ENCODE measurements at places on chromosomes 7 and 10. TPM values are rescaled to one million over a fixed set of nuclear protein-coding genes. Genes with fewer than 3 reads are reported as not detected.

DNA sequence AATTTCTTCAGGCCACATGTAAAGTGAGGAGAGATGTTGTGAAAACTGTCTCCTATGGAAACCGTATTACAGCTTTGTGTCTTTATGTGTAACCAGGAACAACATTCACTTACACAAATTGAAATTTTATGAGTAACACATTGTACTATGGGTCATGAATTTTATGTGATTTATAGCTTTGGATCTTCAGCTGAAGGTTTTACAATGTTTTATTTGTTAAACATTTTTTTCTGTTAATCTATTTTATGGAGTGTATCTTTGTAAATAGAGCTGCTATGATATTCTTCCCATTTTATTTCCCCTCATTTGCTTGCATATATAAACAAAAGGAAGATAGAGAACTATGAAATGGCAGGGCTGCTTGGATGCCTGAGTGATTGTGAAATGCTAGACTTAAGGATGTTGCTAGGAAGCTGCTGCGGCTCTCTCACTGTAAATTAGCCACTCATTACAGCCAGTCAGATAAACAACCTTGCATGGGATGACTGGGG, 104.5 kb upstream of the PCLO start:
- H3K36me3 ChIP-seq: no peaks in the 10 kb centered on the region
- H3K4me1 ChIP-seq: no peaks in the 10 kb centered on the region
- H3K27ac ChIP-seq: no peak overlapping the region

LRRN3 gene
- 4.6 TPM for total RNA-seq

- H3K36me3 ChIP-seq: no peaks in the 10 kb centered on the region
- no peaks in the 10 kb centered on the region for H3K27me3 ChIP-seq
- DNase-seq: no peak
- H3K4me3 ChIP-seq: no peak overlapping the region
Measured at GRCh38 chr7:117828825-117829224, 44.4 kb downstream of the CTTNBP2 start.

GRCh38 chr7:156640949-156641485, 443 bp downstream of the RNF32 start:
- no peak for DNase-seq
- H3K4me1 ChIP-seq: peaks cover 6% of the 10 kb centered on the region
- peaks cover 32% of the 10 kb centered on the region for H3K27me3 ChIP-seq
- H3K27ac ChIP-seq: peak overlapping the region; percentile 37
- peak overlapping the region; percentile 67 for H3K4me3 ChIP-seq
- peaks cover 7% of the 10 kb centered on the region for H3K36me3 ChIP-seq

GRCh38 chr10:74799721-74800221, 26.6 kb upstream of the KAT6B start:
- H3K27ac ChIP-seq: no peak overlapping the region
- DNase-seq: no peak
- H3K4me3 ChIP-seq: peak overlapping the region; percentile 38
- no peaks in the 10 kb centered on the region for H3K36me3 ChIP-seq
- H3K4me1 ChIP-seq: peaks cover 9% of the 10 kb centered on the region
- no peaks in the 10 kb centered on the region for H3K27me3 ChIP-seq

DNA sequence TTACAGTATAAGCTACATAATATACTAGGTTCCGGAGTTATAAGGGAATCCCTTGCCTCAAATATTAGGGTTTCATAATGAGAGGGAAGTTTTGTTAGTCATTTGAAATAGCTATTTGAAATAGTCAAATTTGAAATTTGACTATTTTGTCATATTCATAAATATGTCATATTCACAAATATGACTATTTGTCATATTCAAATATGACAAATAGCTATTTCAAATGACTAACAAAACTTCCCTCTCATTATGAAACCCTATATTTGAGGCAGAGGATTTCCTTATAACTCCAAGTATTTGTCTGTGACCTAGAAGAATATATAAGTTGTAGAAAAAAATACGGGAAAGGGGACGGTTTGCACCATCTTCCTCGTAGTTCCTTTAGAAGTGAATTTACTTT, 76.6 kb downstream of the HDAC9 start:
- no peaks in the 10 kb centered on the region for H3K36me3 ChIP-seq
- H3K4me1 ChIP-seq: peaks cover 5% of the 10 kb centered on the region
- no peak overlapping the region for H3K4me3 ChIP-seq
- H3K27ac ChIP-seq: no peak overlapping the region
- H3K27me3 ChIP-seq: no peaks in the 10 kb centered on the region
- DNase-seq: no peak

DNA sequence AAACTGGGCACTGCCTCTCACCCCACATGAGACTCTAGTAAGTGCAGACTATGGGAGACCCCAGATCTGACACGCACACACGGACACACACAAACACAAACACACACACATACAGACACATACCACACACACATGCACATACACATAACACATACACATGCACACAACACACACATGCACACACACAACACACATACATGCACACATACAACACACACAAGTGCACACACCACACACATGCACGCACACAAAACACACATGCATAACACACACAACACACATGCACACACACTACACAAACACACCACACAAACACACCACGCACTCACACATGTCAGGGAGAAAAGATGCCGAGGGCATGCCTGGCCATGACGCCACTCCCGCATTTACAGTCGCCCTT, 205.5 kb downstream of the TYW1B start:
- no peak overlapping the region for H3K27ac ChIP-seq
- H3K36me3 ChIP-seq: peaks cover 2% of the 10 kb centered on the region
- no peaks in the 10 kb centered on the region for H3K27me3 ChIP-seq
- peaks cover 17% of the 10 kb centered on the region for H3K4me1 ChIP-seq
- DNase-seq: no peak

- no peak overlapping the region for H3K27ac ChIP-seq
- H3K4me1 ChIP-seq: no peaks in the 10 kb centered on the region
- H3K36me3 ChIP-seq: peaks cover 5% of the 10 kb centered on the region
Measured at GRCh38 chr7:46179061-46179610, 258.1 kb upstream of the IGFBP3 start.

CPVL gene
- 1.4 TPM for total RNA-seq

CADPS2 gene
- total RNA-seq: not detected

SFRP5 gene
- total RNA-seq: not detected

HTRA1 gene
- total RNA-seq: not detected

DNA sequence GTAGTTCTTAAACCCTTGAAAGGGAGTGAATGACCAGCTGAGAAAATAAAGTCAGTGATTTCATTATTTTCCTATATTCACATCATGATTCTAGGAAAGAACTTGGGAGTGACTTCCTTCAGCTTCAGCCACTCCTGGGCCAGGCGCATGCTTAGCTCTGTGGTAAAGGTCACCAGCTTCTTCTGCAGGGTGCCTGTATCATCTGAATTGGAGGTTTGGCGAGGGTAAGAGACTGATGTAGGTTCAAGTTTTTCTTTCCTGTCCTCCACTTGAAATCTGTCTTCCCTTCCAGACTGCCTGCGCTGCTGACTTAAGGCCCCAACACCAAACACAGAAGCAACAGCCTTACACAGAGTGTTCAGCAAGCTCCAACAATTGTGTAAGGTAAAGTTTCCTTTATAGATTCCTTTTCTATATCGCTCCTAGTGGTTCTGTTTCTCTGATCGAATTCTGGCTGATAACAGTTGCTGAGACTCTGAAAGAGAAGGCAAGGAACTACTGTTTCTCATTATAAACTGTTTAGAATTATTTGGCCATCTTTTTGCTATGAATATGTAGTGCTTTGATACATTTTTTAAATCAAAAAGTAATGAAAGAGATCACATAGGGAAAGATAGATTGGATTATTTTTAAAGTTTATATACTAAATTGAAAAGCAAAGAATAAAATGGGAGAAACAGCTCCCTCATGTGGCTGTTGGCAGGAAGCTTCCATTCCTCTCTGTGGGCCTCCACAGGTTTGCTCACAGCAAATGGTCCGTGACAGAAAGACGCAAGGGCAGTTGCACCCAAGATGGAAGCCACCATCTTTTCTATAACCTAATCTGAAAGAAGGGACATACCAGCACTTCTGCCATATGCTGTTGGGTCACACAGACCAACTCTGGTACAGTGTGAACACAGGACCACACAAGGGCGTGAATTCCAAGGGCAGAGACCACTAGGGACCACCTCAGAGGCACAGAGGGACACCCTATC, 14.0 kb downstream of the GATAD1 start:
- DNase-seq: no peak
- H3K36me3 ChIP-seq: no peaks in the 10 kb centered on the region
- H3K4me3 ChIP-seq: no peak overlapping the region
- no peaks in the 10 kb centered on the region for H3K27me3 ChIP-seq
- H3K27ac ChIP-seq: no peak overlapping the region
- no peaks in the 10 kb centered on the region for H3K4me1 ChIP-seq

All from natural killer cell treated with Interleukin-12 subunit alpha and Interleukin-12 subunit beta and Interleukin-15 and Interleukin-18, amount 100 ng/mL, for 72 hours (primary cell).